ENCODE measurements at places on chromosomes 3 and 15. TPM values are rescaled to one million over a fixed set of nuclear protein-coding genes. Genes with fewer than 3 reads are reported as not detected.
A peak's percentile ranks its signal among the peaks of the same experiment; 100 is the strongest.

GRCh38 chr3:24343084-24343783, 151.4 kb downstream of the THRB start:
- DNase-seq = peak; percentile 18

DNA sequence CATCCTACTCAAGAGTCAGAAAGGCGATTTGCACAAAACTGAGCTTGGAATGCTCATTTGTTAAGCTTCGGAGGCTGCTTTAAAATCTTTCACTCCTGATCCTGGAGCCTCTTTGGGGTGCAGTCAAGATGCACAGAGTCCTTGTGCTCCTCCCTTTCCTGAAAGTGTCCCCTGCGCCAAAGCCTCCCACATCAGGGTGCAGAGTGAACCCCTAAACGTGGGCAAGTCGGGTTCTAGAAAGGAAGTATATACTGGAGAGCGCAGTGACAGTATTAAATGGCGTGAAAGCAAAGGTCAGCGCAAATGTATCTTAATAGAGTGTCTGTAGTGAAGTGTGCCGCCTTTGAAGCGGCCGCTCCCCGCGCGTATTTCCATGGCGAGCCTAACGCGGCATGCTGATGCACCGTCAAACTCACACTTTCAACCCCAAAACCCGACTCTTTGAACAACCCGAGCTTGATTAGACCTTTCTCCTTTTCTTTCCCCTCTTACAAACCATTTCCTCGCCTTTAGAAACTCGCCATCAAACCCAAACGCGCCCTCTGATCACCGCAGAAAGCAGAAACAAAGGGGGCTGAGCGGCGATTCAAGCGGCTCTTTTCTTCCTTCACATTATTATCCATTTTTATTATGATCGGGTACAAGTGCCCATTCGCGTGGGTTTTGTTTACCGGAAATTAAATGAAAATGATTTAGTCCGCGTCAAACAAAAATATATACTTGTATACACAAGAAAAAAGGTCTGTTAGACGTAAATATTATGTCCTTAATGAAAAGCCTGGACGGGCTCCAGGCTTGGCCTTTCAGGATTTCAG, 18.3 kb downstream of the ZIC4 start:
- no peak for DNase-seq

SPESP1 gene
- total RNA-seq = 8.4 TPM

TLR9 gene
- not detected for total RNA-seq

HCN4 gene
- total RNA-seq = 1.4 TPM

APEH gene
- 141 TPM for total RNA-seq

Measured in kidney epithelial cell (primary cell).